ENCODE measurements at places on chromosomes 5 and 9.

GRCh38 chr9:134306636-134307600 is 19.3 kb upstream of the RXRA start:
- DNase-seq: no peak

- no peak for DNase-seq
Measured at GRCh38 chr5:112709416-112709815, 28.3 kb upstream of the APC start.

- DNase-seq: no peak
Measured at GRCh38 chr5:140221697-140222223, 46.8 kb downstream of the CYSTM1 start.

DNA sequence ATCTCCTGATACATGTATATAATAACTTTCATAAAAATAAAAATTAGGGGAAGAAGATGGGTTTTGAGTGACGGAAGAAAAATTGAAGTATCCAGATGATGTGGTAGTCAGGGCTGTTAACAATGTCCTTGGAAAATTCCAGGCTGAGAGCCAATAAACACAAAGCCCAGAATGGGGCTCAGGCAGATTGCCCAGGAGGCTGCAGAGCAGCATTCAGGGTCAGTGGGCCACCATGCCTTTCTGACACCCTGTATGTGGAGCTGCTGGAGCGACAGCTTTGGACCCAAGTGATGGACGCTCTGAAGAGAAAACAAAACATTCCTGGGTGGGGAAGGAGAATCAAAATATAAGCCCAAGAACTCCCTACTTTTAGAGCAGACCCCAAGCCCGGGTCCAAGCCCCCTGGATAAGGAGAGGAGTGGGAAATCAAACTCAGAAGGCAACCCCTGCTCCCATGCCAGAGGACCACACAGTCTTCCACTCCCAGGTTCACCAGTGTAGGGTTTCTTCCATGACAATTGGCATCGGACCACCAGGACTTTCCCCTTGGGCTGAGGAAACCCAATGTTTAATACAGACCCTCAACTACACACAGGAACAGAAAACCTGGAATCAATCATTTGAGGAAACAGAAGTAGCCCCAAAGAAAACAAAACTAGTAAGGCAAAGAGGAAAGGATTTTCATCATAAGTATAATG is 45.7 kb upstream of the SPATA31C2 start:
- no peak for DNase-seq

GRCh38 chr5:107518616-107519015 is 152.1 kb downstream of the EFNA5 start:
- no peak for DNase-seq

GRCh38 chr9:73118898-73119554 is 32.6 kb upstream of the ANXA1 start:
- DNase-seq: no peak

DNA sequence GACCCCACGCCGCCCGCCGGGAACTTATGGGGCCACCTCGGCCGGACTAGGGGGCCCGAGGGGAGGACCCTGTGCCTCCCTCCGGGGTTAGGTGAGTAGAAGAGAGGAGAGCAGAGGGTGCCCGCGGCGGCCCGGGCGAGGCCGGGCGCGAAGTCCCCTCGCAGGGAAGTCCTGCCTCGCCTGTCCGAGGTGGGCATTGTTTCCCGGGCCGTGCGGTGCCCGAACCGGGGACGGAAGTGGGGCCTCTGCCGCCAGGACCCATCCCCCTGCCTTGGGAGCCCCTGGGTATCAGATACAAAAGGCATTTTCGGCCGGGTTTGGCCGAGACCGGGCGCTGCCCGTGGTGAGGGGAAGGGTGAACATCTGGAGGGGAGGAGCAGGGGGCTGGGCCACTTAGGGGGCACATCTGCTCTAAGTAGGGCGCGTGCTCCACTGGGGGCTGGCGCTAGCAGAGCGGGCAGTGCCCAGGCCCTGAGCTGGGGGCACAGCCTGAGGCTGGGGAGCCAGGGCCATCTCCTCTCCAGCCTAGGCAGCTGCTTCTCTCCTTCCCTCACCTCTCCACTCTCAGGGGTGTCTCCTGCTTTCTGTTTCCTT is 48.2 kb downstream of the DAB2IP start:
- DNase-seq: no peak

DNA sequence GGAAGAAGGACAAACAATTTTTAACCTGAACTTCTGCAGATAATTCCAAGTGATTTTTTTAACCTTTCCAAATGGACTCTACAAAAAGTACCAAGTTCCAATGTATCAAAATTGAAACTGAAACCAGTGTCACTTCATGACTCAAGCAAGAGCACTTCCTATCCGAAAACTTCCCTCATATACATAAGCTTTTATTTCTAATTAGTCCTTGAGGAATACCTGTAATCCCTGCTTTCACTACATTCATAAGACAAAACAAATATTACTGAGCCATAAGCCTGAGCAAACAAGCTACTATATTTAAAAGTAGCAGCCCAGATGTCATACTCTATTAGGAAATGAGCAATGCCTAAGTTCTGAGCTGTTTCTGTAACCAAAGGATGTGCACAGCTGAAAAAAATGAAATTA is 224.4 kb downstream of the EBF1 start:
- peak; percentile 22 for DNase-seq

- no peak for DNase-seq
Measured at GRCh38 chr5:68421485-68422220, 206.1 kb downstream of the PIK3R1 start.

GRCh38 chr9:122281368-122281767 is 16.7 kb downstream of the MRRF start:
- DNase-seq: no peak

- no peak for DNase-seq
Measured at GRCh38 chr5:3163626-3164025, 412.1 kb upstream of the IRX2 start.

- DNase-seq: no peak
Measured at GRCh38 chr9:75105019-75105540, 16.8 kb downstream of the OSTF1 start.

GRCh38 chr5:131981516-131981915 is 29.9 kb downstream of the ACSL6 start:
- DNase-seq: no peak

GRCh38 chr9:77953590-77953989 is 78.0 kb downstream of the GNAQ start:
- peak; percentile 74 for DNase-seq

DNA sequence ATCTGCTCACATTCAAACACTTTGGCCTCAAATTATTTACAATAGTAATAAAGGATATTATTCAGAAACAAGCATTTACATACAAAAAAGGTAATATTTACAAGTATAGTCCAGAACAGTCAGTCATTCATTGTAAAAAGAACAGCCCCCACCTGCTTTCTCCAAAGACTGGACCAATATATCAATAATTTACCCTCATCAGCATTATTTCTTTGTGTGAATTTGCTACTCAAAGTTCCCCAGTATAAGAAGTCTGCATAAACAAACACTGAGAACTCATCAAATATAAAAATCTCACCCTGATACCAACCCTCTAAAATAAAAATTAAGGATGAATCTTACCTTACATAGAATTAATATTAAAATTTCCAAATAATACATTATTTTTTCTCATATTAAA is 267.8 kb upstream of the POU5F2 start:
- no peak for DNase-seq

GRCh38 chr5:62585751-62586150 is 7.1 kb downstream of the LRRC70 start:
- DNase-seq: peak; percentile 46
